ENCODE measurements at places on chromosomes 12 and 14. TPM values are rescaled to one million over a fixed set of nuclear protein-coding genes. Genes with fewer than 3 reads are reported as not detected.

- no peak for DNase-seq
These were observed 7.6 kb upstream of the MARK3 start for GRCh38 chr14:103377522-103378037.

DNA sequence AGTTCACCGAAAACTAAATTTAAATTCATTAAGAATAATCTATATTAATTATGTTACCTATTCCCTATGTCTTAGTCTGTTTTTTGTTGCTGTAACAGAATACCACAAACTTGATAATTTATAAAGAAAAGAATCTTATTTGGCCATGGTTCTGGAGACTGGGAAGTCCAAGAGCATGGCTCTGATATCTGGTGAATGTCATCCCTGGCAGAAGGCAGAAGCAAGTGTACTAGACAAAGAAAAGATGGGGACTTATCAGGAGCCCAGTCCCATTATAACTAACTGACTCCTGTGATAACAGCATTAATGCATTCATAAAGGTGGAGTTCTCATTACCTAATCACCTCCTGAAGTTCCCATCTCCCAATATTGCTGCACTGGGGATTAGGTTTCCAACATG lies 33.3 kb upstream of the BCAT1 start:
- DNase-seq = no peak

DNA sequence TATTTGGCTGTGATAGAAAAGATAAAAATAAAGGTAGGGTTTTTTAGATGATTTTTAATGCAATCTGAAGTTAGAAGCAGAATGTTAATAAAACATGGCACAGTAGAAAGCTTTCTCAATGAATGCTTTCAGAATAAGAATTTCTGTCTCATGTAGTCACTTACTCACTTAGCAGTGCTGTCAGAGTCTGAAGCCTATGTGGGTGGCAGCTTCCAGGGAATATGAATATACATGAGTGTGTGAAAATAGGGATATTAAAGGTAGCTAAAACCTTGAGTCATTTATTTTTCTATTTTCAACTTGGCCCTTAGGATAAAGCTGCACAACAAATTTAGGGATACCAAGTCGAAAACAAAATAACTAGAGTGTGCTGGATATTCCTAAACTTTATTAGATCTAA lies 427.9 kb downstream of the AEBP2 start:
- DNase-seq = no peak

DNA sequence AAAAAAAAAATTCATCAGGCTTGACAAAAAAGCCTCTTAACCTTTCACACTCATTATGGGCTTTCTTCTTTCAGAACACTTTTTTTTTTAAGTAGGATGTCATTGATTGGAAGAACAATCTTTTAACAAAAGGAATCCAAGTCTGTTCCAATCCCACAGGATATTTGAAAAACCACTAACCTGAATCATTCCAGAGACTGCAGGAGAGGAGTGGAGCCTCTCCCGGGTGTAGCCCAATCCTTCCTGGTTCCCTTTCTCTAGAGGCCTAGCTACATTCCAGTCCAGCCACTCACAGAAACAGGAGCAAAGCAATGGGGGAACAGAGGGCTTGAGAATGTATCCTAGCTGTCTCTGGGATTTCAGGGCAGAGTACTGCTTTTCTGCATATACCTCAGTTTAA lies 4.3 kb downstream of the MFAP5 start:
- no peak for DNase-seq

DNA sequence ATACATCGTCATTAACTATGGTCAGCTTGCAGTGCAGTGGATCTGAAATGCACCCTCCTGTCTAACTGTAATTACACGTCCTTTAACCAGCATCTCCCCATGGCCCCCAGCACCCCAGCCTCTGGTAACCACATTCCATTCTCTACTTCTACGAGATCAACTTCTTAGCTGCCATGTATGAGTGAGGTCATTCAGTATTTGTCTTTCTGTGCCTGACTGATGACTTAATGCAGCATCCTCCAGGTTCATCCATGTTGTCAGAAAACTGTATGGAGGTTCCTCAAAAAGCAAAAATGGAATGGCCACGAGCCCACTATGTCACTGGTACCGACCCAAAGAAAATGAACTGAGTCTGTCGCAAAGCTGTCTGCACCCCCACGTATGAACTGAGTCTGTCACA lies 107.3 kb downstream of the RIMBP2 start:
- no peak for DNase-seq

DNA sequence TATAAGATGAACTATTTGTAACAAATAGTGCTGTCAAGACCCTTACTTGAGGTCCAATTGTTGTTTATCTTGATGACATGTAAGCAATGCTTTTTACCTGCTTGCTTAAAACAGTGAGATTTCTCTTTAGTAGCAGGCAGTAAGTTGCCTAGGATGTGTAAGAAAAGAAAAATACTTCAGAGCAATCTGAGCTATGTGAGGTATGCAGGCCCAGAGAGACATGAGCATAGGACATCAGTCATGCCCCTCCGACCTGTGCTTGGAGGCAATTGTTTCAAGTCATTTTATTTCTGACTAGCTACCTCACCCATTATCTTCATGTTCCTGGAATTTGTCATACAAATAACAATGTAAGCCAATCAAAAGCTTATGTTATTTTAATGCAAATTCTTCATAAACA lies 930.6 kb upstream of the FBXO33 start:
- DNase-seq = no peak

DNA sequence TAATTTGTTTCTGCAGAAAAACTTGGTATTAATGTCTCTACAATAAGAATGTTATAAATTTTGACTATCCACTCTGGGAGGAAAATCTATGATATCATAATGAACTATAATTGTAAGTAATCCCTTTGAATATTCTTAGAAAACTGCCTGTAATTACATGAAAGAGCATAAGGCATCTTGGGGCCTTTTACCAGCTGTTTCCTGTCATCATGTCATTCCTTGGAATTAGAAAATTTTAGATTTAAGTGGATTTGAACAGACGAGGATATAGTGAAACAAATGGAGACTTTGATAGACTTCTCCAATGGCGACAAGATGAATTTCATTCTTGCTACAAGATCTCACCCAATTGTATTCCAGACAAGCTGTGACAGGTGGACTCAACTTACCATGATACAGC lies 423.4 kb upstream of the FLRT2 start:
- no peak for DNase-seq

DNA sequence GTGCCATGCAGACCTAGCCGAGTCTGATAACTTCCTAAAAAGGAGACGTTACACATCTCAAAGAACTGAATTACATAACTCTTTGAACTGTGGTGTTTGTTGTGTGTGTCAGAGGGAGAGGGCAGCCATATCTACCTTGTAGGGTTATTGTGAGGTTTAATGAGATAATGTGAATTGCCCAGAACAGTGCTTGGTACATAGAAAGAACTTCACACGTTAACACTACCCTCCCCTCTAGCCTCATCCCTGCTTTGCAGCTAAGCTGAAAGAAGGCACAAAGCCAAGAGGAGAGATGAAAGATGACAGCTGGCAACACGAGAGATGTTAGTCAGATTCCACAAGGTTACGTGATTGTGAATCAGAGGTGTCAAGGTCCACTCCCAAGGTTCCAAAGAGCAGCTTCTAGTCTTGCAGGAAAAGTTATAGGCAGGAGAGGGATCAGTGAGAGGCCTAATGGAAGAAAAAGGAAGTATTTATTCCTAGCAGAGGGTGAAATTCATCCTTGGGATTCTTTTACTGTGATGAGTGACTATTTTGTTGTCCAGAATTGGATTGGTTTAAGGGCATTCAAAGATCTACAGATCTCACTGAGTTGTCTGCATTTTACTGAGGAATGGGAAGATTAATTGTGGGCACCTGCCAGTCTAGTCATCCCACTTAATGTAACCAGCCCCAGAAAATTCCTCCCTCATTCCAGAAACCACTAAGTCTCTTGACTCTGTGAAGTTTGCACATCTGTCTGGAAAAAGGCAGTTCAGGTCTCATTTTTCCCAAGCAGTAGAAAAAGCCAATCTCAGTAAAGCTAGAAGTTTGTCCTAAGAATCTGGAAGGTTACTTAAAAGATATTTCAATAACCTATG lies 25.9 kb upstream of the WNK1 start:
- DNase-seq = no peak

DNA sequence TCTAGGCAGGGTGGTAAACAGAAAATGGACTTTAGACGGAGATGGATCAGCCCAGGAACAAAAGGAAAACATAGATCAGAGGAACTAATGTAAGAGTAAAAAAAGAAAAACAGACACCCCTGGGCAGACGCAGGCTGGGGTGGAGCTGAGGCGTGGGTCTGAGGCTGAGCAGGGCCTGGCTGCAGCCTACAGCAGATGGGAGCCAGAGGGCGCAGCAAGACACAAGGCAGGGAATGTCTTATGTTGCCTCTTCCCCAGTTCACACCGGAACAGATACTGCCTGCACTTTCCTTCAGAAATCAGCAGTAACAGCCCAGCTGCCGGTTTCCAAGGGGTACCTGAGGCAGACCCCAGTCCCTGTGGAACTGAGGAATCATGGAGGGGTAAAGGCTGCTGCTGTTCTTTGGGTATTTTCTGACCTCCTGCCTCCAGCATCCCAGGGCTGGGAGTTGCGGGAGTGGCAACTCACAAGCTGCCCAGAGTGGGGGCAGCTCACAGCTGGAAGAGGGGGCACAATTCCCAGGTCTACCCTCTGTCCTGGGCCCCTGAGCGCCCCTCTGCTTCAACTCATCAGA lies 9.8 kb downstream of the ZNF605 start:
- DNase-seq = no peak

- no peak for DNase-seq
These were observed 172.9 kb downstream of the CACNA1C start for GRCh38 chr12:2225696-2226095.

GRCh38 chr12:2384533-2385351 lies 332.0 kb downstream of the CACNA1C start:
- DNase-seq = no peak

- DNase-seq = no peak
These were observed 13.5 kb downstream of the WNK1 start for GRCh38 chr12:765840-766239.

IL25 gene
- not detected for total RNA-seq

USP44 gene
- 21.9 TPM for total RNA-seq

KTN1 gene
- total RNA-seq = 119 TPM

MDGA2 gene
- total RNA-seq = not detected

RERG gene
- total RNA-seq = not detected
